ENCODE measurements at places on chromosomes 3 and 15.

GRCh38 chr3:144821583-144821982 is 850.0 kb downstream of the DIPK2A start:
- DNase-seq: no peak

DNA sequence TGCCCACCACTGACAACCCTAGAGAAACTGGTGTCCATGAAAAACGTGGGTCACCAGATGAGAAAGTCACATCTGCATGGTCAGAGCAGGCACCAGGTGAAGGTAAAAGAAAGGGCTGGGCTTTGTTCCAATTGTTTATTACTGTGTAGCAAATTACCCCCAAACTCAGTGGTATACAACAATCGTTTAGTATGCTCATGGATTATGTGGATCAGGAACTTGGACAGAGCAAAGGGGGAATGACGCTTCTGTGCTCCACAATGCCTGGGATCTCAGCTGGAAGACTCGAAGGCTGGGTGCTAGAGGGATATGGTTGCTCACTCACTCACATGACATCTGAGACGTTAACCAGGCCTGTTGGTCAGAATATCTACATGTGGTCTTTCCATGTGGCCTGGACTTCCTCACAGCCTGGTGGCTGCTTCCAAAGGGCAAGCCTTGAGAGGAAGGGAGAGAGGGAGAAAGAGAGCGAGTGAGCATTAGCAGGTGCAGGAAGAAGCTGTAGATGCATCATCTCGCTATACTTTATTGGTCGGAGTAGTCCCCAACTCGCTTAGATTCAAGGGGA is 44.9 kb downstream of the LPP start:
- no peak for DNase-seq

- no peak for DNase-seq
Measured at GRCh38 chr15:38758043-38758442, 193.4 kb upstream of the RASGRP1 start.

DNA sequence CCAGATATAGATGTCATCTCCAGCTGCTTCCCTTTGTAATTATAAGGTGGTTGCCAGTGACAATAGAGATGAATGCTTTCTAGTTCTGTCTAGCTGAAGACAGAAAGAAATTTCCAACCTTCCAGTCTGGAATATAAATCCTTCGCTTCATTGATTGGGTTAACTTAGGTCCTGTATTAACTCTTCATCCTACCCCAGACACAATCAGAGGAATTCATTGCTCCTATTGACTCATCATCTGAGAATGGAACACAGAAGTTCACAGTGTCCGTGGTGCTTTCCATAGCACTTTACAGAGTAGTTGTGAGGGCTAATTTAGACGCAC is 241.4 kb downstream of the NFKBIZ start:
- no peak for DNase-seq

DNA sequence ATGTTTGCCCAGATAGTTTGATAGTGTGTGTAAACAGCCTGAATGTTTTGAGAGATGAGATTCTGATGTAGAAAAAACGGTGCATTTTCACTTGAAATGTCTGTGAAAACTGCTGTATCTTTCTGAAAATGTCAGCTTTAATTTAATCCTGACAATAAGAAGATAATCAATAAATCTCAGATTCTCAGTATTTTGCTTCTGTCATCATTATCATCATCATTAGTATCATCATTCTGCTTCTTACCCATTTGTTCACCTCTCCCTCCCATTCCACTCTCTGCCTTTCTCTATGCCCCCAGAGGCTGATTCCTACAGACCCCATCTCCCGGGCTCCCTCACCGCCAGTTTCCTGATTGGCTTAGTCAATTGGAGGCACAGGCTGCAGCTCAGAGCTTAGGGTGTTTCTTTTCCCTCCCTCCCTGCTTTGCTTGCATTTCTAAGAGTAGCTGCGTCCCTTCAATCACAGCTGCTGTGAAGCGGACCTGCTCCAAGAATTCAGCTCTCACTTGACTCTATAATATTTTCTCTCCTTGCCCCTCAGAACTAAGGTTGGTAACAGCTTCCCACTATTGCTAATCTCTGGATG is 8.2 kb upstream of the SNTN start:
- no peak for DNase-seq

DNA sequence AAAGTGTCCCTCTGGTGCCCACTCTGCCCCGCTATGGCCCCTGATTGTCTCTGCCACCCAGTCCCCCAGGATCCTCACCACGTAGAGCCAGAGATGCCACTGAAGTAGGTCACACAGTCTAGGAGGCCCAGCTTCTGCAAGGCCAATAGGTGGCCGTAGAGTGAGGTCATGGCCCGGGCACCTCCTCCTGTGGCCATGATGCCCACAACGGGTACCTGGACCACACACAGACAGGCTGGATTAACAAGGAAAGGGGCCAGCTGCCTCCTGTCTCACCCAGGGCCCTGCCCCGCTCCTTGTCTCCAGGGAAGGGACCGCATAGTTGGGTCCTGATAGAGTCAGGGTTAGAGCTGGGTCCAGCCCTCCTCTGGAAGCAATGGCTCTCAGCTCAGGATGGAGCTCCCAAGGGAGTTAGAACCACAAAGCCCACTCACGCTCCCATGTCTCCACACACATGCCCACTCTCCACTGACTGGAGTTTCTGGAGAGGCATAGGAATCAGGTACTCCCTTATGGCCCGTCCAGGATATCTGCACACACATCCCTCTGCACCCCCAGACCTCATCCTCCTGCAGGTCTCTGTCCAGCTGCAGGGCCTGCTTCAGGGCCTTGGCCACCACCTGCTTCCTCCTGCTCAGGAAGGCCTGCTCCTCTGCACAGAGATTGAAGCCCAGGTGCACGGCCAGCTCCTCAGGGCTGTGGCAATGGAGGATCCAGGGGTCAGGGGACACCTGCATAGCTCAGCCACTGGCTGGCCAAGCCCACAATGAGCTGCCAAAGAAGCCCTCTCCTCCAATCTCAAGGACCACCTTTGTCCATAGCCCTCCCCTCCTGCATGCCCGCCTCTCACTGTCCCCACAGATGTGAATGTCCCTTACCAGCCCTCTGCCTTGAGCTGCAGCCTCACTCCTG is 13.2 kb downstream of the PLA2G4D start:
- DNase-seq: no peak

DNA sequence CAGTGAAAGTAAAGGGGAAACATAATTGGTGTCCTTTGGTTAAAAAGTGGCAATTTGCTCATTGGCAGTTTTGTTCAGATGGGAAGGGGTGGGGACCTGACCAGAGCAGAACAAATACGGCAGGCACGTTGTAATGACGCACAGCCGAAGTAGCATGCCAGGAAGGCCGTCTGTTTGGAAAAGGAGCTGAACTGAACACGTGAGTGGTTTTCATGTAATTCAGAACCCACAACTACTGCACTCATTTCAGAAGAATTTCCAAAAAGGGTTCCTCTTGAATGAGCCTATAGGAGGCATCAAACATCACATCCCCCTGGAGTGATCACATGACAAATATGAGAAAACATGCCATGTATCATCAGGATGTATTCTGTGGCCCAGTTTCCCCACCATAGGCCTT is 42.9 kb upstream of the LMCD1 start:
- DNase-seq: no peak

GRCh38 chr15:66779331-66780009 is 77.4 kb downstream of the SMAD6 start:
- no peak for DNase-seq
